ENCODE measurements at places on chromosomes 5 and 9.

DNA sequence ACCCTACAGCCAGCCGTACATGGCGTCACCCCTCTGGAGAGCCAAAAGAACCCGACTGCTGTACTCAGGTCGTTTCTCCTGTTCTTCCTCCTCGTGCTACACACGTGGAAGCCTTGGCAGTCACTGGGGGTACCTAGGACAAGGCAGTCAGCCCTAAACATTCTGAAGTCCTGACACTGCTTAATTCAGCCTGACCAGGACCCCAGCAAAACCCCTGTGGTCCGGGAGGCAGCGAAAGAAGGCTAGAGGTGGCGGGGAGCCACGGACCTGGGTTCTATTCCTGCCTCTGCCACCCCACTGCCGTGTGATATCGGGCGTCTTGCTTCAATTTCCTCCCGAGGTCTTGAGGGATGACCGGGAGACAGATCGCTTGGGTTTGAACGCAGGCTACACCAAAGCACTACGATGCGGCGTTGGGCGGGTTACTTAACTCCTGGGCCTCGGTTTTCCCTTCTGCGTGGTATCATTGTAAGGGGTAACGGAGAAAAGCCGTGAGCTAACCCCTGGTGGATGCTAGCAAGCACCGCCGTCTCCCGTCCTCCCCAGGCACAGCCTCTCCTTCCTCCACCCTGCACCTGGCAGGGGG is 429 bp upstream of the ARL10 start:
- no peak for DNase-seq

- DNase-seq: no peak
Measured at GRCh38 chr9:117379341-117379740, 35.5 kb downstream of the ASTN2 start.

- no peak for DNase-seq
Measured at GRCh38 chr9:113467183-113467582, 3.7 kb downstream of the RGS3 start.

DNA sequence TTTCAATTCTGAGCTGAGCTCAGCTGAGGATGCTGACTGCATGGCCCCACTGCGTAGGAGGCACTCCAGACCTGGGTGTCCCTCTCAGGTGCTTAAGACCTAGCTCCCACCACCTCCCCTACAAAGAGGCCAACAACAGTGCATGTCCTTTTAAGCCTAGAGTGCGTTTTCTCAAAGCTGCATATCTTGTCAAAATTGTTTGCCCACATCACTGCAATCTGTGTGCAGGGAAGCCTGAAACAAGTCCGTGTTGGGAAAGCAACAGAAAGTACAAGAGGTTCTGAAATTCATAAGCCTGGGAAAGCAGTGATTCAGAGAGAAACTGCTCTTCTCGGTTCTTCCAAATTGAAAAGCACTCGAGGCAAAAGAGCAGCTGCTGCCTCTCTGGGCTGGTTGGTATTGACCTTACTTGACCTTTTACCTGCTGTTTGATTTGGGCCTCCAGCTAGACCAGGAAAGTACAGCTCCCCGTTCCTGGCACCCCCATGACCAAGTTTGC is 238.4 kb downstream of the NR2F1-AS1 start:
- no peak for DNase-seq

- DNase-seq: no peak
Measured at GRCh38 chr9:109403766-109404320, 83.0 kb upstream of the EPB41L4B start.

DNA sequence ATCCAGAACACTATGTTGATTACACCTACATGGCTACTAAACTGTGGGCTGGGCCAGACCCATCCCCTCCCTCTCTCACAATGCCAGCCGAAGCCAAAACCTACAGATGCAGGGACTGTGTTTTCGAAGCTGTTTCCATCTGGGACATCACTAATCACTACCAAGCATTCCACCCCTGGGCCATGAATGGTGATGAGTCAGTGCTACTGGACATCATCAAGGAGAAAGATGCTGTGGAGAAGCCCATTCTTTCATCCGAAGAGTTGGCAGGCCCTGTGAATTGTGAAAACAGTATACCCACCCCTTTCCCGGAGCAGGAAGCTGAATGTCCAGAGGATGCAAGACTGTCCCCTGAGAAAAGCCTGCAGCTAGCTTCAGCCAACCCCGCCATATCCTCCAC is 65.0 kb downstream of the ZNF462 start:
- no peak for DNase-seq

DNA sequence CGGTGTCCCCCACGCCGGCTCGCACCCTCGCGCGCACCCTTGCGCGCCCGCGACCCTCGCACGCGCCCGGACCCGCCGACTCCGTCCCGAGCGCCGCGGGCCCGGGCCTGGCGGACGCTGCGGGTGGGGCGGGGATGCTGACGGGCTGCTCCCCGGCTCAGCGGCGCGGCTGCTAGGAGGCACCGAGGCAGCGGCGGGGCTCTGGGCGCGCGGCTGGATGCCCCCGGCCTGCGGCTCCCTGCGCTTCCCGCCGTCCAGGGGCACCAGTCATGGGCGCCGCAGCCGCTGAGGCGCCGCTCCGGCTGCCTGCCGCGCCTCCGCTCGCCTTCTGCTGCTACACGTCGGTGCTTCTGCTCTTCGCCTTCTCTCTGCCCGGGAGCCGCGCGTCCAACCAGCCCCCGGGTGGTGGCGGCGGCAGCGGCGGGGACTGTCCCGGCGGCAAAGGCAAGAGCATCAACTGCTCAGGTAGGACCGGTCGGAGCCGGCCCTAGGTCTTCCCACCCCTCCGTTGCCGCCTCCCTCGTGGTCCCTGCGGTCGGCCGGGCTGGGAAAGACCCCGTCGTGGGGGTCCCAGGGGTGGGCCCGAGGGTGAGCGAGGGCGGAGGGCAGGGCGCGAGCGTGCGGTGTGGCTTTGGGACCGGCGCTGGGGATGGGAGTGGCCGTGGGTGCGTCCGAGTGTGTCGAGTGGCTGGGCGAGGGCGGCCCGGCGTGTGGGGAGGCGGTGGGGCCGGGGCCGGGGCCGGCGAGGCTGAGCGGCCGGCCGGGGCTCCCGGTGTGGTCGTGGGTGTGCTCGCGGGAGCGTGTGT is 530 bp downstream of the TMEFF1 start:
- DNase-seq: peak; percentile 73
